ENCODE measurements at places on chromosomes 2 and 18.

GRCh38 chr18:65990944-65991708 lies 240.3 kb downstream of the CDH7 start:
- DNase-seq = no peak

- DNase-seq = peak; percentile 48
These were observed 996 bp downstream of the PTCD3 start for GRCh38 chr2:86107031-86107430.

GRCh38 chr2:202034249-202035088 lies 814 bp downstream of the FZD7 start:
- DNase-seq = peak; percentile 15

GRCh38 chr2:208128136-208128535 lies 1.5 kb downstream of the CRYGC start:
- DNase-seq = no peak

- DNase-seq = peak; percentile 38
These were observed 464 bp upstream of the TLX2 start for GRCh38 chr2:74513605-74514367.

DNA sequence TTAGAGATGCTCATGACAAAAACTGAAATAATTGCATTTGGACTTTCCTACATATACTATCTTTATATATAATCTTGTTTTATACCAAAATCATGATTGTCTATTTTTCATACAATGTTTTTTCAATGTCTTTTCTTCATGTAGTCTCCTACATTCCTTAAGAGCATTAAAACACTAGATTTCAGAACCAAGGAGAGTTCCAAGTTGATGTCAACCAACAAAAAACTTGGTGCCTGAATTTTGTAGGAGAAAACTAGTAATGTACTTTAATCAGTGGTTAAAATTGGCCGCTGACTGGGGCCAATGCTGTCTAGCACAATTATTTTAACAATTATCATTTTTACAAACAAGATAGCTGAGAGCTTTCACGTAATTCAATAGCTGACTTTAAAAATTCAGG lies 678.8 kb downstream of the DCC start:
- no peak for DNase-seq

DNA sequence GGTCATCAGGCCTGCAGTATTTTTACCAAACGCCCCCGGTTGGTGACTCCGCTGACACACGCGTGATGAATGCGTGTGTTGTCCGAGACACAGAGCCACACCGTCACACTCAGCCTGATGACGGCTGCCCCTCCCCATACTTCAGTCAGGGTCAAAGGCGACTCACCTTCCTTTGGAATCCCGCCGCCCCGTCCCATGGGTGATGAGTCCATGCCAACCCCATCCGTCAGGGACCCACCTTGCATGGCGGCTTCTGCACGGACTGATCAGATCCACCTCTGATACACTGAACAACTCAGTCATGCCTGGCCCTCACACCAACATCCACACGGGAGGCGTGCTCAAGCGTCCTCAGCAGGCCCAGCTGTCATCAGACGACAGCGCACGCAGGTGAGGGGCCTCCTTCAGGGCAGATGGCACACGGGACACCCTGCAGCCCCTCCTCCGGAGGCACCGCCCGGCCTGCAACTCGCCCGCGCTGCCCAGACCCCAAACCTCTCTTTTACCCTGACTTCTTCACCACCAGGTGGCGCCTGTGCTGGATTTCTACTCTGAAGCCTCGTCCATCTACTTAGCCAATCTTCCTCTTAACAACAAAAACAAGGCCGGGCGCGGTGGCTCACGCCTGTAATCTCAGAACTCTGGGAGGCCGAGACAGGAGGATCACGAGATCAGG lies 89.2 kb downstream of the ZNF516 start:
- peak; percentile 26 for DNase-seq

DNA sequence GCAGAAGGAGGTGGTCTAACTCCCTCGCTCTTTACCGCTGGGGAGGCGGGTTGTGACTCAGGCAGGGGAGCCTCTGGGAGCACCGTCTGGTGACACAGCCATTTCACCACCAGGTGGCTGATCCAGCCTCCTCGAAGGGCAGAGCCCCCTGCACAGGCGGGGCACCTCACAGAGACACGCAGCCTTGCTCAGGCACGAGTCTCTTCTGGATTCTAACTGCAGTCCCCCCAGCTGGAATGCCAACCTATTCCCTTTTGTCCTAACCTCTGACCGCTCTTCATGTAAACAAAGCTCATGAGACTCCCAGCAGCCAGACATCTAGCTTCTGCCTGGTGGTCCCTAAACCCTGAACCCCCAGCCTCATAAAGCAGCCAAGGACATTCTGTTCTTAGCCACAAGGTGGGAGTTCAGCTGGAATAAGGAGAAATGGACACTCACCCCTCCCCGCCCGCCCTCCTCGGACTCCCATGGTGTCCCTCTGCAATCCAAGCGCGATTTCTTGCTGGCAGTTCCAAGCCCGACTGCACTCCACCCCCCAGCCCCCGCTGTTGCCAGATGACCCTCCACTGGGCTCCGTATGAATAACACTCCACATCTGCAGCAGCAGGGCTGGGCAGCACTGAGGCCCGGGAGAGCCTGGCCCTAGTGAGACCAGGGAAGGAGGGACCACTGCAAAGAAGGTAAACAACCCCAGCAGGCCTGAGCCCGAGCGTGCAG lies 84.3 kb downstream of the TNS1 start:
- no peak for DNase-seq

GRCh38 chr2:157625296-157625695 lies 3.4 kb downstream of the ACVR1C start:
- DNase-seq = peak; percentile 20

DNA sequence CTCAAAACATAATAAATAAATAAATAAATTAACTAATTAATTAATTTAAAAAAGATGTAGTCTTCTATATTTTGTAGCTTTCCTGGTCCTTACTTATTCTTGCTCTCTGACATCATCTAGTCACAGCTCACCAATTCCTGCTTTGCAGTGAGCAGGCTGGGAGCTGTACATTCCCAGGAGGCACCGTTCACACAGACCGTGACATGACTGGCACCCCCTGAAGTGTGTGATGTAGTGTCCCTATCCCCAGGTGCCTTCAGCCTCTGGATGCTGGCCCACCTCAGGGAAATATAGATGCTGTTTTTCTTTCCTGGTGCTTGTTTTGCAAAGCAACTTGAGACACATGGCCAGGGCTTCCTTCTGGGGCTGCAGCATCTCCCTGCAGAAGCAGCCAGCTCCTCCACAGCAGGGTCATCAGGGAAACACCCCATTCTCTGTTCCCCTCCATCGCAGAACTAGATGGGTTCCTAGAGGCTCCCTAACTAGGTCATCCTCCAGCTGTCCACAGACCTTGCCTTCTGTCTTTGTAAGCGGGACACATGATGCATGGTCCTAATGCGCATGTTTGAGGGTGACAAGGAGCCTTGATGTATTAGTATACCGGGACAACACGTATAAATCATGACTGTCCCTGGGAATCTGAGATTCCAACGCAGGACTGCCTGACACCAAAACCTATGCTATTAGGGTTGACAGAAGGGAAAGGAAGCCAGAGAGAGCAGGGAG lies 76.4 kb downstream of the RHOB start:
- no peak for DNase-seq

GRCh38 chr2:11697103-11697871 lies 27.3 kb upstream of the NTSR2 start:
- no peak for DNase-seq

DNA sequence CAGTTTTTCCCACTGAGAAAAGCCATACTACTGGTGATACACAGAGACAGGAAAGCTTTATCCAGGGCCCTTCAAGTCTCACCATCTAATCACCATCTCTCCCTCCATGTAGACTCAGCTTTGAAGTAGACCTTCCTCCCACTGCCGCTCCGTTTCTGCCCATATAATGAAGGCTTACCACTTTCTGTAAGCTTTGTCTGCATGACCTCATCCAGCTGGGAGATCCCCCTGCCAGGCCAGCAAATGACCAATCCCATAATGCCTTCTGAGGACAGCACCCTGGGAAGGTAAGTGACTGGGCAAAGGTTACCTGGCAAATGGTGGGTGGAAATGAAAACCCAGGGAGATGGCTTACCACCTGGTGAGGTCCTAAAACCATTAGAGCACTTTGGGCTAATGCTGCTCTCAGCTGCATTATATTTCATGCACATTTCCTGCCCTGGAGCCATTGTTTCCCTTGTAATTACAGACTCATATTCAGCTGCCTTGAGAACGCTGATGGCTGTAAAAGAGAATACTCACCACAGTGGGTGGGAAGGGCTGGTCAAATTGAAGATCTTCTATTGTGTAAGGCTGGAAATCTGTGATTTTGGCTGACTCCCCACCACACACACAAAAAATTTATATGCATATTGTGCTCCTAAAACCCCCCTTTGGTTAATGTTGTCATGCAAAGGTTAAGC lies 350.7 kb upstream of the SYT4 start:
- no peak for DNase-seq

GRCh38 chr18:56257205-56257604 lies 381.2 kb downstream of the TXNL1 start:
- DNase-seq = no peak

DNA sequence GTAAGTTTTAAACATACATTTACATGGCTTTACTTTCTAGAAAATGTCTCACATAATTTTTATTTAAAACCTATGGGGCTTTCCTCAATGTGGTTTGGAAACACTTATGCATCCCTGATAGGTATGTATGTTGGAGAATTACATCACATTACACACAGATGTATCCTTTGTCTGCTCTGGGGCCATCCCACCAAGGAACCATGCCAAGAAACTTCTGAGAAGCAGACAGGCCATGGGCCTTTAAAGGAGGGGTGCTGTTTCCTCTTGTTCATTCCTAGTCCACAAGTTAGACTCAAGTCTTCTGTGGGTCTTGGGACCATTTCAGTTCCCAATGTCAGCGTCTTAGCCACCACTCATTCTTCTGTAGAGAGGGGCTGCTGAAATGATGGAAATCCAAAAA lies 162.0 kb upstream of the SETBP1 start:
- DNase-seq = no peak

GRCh38 chr2:143936848-143937722 lies 582.8 kb downstream of the ZEB2 start:
- DNase-seq = peak; percentile 38

DNA sequence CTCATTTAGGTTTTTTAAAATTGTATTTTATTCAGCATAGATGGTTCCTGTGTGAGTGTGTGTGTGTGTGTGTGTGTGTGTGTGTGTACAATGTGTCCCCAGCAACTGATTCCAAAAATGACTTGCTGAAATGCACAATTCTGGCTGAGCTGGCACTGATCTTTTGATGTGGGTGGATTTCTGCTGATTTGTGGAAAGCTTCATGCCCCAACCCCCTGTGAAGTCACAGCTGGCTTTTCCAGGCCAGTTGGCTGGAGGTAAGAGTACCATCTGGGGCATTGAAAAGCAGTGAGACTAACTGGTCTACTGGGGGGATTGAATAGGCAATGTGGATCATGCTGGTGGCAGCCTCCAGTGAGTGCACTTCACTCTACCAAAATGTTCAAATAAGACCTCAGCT lies 187.2 kb downstream of the LRRTM1 start:
- no peak for DNase-seq

- DNase-seq = no peak
These were observed 272.6 kb upstream of the UBE2E3 start for GRCh38 chr2:180707884-180708205.

- DNase-seq = peak; percentile 38
These were observed 86.2 kb downstream of the METTL8 start for GRCh38 chr2:171347591-171348032.

GRCh38 chr2:64766841-64767669 lies 113.3 kb upstream of the SERTAD2 start:
- DNase-seq = peak; percentile 57

DNA sequence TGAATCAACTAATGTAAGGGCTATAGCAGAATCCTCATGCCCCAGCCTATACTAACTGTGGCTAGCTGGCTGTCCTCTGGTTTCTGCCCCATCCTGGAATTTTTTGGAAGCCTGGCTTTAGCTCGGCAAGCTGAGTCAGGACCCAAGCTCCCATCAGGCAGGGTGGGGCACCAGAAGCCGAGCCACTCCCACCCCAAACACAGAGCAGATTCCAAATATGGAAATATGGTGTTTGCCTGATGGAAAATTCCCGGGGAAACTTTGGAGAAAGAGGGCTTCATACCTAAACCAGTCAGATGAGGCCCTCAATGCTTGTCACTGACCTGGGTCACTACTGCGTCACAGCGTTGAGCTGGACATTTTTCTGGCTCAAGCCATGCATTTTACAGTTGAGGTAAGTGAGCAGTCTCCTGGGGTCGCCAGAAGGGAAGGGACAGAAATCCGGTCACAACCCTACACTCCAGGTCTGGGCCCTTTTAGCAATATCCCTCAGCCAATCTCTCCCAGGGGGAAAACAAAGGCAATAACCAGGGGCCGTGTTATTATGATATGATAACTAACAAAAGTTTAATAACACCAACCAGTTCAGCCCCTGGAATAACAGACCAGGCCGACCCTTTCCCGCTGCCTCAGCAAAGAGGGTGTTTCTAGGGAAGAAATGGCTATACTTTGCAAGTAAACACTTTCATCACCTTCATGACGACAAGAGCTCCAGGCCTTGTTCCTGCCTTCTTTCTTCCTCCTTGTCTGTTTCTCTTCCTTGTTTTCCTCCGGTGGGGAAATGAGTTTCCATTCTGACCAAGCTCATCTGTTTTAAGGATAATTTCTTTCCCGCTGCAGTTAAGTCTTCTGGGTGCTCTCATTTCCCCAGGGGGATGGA lies 37.7 kb downstream of the PSD4 start:
- no peak for DNase-seq

GRCh38 chr2:120255071-120255470 lies 2.4 kb downstream of the RALB start:
- no peak for DNase-seq

DNA sequence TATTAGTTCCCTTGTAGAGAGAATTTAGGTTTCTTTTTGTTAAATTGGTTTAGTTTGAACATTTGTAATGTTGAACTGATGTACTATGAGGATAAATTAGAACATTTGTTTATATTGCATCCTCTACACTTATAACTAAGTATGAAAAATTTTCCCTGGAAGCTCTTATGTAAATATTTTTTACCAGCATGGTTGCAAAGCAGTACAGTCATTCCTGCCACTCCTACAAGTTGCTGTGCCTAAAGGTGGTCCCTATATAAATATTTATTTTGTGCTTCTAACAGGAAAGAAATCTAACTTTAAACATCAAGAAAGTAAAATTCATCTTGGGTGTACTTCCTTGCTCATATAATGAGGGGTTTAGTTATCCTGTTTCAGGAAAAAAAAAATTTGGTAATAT lies 14.2 kb downstream of the TWSG1 start:
- no peak for DNase-seq
